Hepatic stellate cell (primary cell): ENCODE measurements at places on chromosomes 16 and 17.

DNA sequence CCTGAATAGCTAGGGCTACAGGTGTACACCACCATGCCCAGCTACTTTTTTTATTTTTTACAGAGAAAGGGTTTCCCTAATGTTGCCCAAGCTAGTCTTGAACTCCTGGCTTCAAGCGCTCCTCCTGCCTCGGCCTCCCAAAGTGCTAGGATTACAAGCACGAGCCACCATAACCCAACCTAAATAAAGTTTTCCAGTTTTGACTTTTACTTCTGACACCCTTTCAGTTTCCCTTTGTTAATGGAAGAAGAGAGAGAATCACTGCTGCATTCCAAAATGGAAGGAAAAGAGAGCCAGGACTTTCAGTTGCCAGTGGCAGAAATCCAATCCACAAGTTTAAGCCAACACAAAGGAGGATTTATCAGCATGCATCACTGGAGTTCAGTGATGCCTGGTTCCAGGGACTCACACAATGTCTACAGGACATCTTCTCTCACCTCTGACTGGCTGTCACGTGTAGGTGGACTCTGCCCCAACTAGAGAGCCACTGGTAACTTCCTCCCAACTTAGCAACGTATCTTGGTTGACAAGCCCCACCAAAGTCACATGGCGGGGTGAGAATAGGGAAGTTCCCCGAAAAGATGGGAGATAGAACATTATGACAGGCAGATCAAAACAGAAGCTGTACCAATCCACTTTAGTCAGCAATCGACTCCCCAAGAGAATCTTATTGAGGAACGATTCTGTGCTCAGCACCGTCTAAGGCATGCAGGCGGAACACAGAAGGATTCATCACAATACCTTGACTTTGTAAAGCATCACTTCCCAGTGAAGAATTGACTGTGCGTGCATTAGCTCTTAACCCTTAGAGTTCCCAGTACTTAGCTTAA lies 46.5 kb downstream of the GAS7 start:
- no peak for DNase-seq

- no peak for DNase-seq
These were observed 323.2 kb upstream of the CDH5 start for GRCh38 chr16:66043326-66043725.

DNA sequence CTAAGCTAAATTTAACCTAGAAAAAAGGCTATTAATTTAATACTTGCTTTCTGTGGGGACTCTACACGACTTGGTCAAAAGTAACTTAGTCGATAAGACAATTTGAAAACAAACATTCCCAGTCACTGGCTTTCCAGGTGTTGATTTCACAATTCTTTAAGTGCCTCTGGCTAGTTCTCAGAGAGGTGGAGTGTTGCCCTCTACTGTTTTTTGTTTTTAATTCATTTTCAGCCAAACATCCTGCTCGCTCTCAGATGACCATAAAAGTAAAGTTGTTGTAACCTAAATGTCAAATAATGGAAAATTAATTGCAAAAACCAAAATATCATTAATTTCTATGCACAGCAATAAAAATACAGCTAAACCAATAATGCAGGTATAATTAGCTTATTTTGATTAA lies 107.1 kb downstream of the MYO1D start:
- no peak for DNase-seq

DNA sequence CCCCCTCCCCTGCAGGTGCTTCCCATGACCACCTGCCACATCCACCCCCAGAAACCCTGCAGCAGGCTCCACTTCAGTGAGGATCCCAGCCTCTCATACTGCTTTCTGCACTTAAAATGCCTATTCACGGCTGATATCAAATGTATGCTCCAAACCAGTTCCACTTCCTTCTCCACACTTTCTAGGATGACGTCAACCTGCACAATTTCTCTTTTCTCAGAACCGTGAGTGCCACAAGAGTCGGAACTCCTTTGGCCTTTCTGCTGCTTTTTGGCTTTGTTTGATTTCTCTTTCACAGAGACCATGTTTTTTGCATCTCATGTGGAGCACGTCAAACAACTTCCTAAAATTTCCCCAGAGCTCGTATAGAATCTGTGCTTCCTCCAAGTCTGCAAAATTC lies 378.8 kb upstream of the TNRC6C start:
- no peak for DNase-seq

DNA sequence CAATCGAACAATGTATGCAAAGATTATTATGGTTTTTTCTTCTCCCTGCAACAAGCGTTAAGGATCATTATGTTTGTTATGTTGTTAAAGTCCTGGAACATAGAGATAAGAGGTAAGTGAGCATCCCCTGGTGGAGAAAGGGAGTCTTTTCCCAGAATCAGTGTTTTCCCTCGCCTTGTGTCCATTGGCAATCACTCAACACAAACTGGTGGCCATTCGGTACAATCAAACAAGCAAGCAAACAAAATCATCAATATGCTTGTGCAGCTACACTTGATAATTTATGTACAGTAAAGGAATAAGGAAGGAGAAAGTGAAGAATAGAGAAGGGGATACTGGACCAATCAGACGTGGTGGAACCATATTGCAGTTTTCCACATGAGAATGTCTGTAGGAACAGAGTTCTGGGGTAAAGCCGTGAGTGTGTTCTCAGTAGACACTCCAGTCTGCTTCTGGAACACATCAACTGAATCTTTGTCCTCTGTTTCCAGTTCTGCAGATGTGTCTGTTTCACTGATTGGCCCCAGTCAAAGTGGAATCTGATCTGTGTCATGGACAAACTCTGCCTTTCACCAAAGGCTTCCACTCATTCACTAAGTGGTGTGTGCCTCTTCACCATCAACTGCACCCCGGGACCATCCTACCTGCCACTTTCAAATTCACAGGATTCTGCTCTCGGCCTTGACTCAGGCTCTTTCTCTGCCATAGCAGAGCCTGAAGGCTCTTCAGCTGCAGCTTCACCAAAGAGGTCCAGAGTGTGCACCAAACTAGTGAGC lies 169.5 kb downstream of the AHSP start:
- DNase-seq = peak; percentile 58

- DNase-seq = no peak
These were observed 12.6 kb downstream of the PGS1 start for GRCh38 chr17:78391051-78391431.

DNA sequence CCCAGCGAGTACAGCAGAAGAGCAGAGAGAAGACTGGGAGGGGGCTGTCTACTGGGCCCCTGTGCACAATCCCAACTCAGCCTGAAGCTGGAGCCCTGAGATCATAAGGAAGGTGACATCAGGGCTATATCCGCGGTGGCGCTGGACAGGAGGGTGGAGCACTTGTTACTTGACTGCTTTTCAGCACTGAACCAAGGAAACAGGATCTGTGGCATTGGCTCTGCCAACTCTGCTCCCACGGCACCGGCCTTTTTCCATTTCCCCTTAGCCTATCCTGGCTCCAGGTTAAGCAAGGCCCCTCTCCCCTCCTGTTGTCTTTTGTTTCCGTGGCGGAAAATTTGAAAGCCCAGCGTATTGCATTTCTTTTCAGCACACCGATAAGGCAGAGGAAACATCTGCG lies 125.0 kb upstream of the IRX3 start:
- no peak for DNase-seq
